Progenitor cell of endocrine pancreas (in vitro differentiated cells): ENCODE measurements at places on chromosomes 2 and 18. TPM values are rescaled to one million over a fixed set of nuclear protein-coding genes. Genes with fewer than 3 reads are reported as not detected.

Gene MEX3C
- total RNA-seq = 86.2 and 91.1 TPM in 2 replicates

Gene SP3
- total RNA-seq = 93.8 and 96.9 TPM in 2 replicates

Gene SULT1C4
- 31.2 and 35.5 TPM in 2 replicates for total RNA-seq

Gene TMEM169
- 3.6 and 3.8 TPM in 2 replicates for total RNA-seq

Gene MMADHC
- total RNA-seq = 80.0 and 83.9 TPM in 2 replicates

Gene HOXD12
- total RNA-seq = not detected in 2 replicates

Gene RGPD4
- 0.11 TPM in 1 of 2 replicates, not detected in the other for total RNA-seq

Gene KLHL41
- 0.36 and 0.42 TPM in 2 replicates for total RNA-seq

Gene MEP1B
- not detected in 2 replicates for total RNA-seq

Gene CHPF
- 49.1 and 51.1 TPM in 2 replicates for total RNA-seq

Gene ALK
- total RNA-seq = 0.11 TPM in 1 of 2 replicates, not detected in the other

Gene RGPD6
- 28.6 and 48.2 TPM in 2 replicates for total RNA-seq

Gene MOGAT1
- total RNA-seq = 0.74 and 0.98 TPM in 2 replicates

Gene DAW1
- 0.42 TPM in 1 of 2 replicates, not detected in the other for total RNA-seq

Gene FASTKD1
- 45.7 and 46.4 TPM in 2 replicates for total RNA-seq

Gene LINC00305
- 0.71 and 1.6 TPM in 2 replicates for total RNA-seq

Gene PLCL1
- 41.1 and 48.3 TPM in 2 replicates for total RNA-seq

Gene TMEM198
- total RNA-seq = 8.2 and 9.7 TPM in 2 replicates

Gene MOCOS
- total RNA-seq = 2.0 and 3.0 TPM in 2 replicates

Gene NOL4
- total RNA-seq = 5.7 TPM in 2 replicates

Gene PKDCC
- 334 and 335 TPM in 2 replicates for total RNA-seq

Gene NT5C1B
- total RNA-seq = not detected in 2 replicates

Gene CRYGD
- not detected in 2 replicates for total RNA-seq

Gene SLC4A5
- 4.1 and 5.9 TPM in 2 replicates for total RNA-seq
